ENCODE measurements at places on chromosomes 16 and 17.

- no peak for DNase-seq
Measured at GRCh38 chr17:6570731-6571451, 14.5 kb upstream of the PITPNM3 start.

DNA sequence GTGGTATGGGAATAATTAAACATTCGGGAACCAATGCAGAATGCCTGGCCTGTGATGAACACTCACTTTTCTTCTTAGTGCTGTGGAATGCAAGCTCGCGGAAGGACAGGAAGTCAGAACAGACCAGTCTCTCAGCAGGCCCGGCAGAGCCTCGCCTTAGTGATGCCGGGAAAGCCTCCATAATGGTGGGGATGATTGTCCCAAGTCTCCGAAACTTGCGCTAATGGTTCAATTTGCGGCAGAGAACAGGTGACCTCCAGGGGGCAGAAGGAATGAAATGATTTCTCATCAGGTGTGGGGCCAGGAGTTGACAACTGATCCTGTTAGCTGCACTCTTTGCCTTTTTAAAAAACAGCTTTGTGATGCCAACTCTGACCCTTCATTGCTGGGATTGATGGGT, 170.6 kb downstream of the GSG1L start:
- DNase-seq: no peak

- no peak for DNase-seq
Measured at GRCh38 chr17:2058586-2059546, 4.0 kb downstream of the HIC1 start.

DNA sequence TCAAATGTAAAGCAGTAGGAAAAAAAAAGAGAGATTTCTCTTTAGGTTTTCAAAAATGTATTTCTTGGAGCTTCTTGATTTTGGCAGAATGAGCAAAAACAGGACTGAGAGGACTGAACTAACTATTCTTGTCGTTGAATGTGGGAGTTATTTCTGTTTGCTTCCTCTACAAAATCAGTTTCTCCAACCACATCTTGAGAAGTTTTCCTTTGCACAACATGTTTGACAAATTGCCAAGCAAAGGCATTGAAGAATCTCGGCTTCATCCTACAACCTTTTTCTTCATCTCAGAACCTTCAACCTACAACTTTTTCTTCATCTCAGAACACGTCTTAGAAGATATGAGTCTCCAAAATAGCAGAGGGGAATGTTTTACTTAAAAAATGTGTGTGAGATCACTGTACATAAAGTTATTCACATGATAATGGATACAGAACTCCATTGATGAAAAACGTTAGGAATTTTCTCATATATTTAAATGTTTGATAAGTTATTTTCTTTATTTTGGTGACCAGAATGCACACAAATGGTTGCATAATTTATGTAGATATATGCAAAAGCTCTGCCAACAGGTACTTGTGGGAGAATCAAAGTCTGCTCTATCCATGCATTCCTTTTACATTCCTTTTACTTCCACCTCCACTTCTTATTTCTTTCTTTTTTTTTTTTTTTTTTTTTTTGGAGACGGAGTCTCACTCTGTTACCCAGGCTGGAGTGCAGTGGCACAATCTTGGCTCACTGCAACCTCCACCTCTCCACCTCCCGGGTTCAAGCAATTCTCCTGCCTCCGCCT, 370.0 kb downstream of the KCNJ2 start:
- DNase-seq: no peak

DNA sequence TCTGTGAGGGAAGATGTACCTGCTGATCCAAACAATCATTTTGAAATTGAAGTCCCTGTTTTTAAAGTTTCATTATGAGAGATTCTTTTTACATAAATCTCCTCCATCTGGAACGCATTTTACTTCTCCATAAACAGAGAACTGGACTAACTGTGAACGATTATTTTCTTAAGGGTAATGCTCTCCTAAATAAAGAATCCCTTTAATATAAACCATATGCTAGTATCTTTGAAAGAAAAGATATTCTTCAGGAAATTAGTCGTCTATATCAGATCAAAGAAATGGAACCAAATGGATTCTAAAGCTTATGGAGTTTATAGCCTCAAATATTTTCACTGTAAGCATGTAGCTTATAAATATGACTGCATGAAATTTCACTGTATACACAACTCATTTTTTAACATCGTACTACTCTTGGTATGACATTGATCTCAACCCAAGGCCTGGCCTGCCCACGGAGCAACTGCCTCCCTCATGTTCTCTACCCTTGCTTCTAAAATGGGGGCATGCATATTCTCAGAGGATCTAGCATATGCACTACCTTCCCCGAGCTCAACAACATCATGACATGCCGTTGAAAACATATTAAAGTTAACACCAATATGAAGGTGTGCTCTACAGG, 66.4 kb downstream of the MYH10 start:
- DNase-seq: no peak

DNA sequence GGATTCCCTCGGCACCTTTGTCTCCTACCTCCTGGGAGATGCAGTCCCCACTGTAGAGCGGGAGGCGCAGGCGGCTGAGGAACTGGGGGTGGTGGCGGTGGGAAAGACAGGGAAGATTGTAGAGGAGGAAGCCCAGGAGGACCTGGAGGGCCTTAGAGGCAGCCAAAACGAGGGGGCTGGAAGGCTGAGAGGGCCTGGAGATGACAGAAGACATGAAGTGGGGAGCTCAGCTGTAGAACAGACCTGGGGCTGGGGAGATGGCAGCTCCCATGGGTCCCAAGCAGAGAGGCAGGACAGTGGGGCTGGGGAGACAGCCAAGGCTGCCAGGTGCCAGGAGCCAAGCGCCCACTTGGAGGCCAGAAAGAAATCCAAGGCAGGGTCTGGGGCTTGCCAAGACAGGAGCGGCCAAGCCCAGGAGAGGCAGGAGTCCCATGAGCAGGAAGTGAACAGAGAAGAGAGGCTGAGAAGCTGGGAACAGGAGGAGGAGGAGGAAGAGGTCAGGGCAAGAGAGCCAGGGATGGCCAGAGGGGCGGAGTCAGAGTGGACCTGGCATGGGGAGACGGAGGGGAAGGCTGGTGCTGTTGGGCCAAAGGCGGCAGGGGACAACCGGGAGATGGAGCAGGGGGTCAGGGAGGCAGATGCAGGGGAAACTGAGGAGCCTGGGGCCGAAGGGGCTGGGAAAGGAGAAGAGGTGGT, 803 bp downstream of the APOBR start:
- no peak for DNase-seq

- no peak for DNase-seq
Measured at GRCh38 chr16:12881740-12882139, 19.7 kb upstream of the SHISA9 start.

DNA sequence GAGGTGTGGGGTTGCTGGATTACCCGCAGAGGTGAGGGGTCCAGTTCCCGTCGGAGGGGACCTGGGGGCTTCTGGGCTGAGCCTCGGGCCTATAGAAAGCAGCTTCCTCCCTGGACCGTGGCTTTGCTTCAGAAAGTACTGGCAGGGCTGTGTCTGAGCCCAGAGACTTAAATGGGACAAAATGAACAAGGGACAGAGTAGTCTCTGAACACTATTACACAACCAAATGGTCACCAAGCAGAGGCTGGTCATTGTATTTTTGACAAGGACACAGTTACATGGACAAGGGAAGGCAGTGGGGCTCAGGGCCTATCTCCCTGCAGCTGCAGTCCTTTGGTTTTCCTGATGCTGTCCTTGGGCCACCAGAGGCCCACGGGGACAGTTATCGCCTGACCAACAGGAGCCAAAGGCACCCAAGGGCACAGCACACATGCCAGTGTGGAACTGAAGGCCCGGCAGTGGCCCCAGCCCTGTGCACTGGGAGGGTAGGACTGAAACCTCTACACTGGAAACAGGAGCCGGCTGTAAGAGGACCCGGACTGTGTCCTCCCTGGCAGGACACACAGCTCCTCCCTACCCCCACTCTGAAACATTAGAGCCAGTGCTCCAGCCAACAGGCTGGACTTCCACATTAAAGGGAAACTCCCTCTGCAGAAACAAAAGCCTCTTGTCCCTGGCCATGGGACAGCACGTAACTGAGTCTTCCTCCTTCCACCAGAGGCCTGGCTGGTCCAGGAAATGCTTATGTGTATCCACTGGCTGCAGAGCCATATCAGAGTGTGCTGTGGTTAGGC, 26.0 kb upstream of the ERN1 start:
- no peak for DNase-seq

DNA sequence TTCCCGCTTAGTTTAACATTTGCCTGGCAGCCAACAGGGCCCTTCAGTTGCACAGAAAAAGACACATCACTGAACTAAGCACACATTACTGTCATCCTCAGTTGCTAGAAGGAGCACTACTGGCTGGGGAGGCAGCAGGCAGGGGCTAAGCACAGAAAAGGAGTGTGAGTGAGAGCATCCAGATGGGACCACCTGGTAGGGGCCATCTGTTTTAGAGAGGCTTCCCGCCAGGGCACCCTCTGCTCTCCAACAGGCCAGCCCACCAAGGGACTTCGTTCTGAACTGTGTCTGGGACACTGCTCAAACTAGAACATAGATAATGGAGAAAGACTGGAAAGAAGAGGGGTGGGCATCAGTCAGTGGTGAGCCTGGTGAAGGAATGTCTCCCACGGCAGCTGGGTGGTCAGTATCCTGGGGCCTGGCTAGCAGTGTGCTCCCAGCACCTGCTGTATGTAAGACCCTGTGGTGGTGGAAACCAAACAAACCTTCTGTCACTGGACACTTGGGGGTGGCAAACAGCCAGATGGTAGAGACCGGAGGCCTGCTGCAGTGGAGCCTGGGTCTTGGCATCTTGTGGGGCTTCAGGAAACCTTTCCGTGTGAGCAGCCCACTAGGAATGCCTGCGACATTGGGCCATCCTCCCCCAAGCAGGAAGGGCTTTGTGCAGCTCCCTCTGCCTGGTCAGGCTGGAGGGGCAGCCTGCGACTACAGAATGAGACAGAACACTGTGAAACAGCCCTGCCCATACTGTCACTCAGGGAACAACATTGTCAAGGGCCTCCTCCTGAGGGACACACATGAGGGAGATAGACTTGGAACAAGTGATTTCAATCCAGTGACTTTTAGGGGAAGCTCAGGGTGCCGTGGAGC, 12.8 kb upstream of the RANGRF start:
- DNase-seq: no peak

DNA sequence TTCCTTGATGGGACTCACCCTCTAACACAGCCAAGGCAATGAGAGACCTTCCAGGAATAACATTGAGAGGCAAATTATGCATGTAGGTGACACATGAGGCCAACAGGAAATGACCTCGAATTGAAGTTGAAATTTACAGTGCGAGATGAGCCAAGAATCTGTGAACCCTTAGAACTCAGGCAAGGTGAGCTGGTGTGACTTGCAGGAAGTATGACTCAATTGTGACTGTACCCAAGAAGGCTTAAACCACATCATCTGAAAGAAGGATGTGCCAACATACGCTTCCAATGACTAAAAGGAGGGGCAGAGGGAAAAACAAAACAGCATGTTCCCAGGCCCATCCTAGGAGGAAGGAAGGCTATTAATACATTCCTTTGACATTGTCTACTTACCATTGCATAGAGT, 44.8 kb downstream of the PITPNC1 start:
- DNase-seq: no peak

- DNase-seq: no peak
Measured at GRCh38 chr16:15636392-15636873, 6.5 kb downstream of the MARF1 start.

Data from NCI-H1105 treated with DMSO at 0.1 percent for 48 hours (cell line).